ENCODE measurements at places on chromosomes 6 and 20.

- DNase-seq: no peak
These were observed 283.4 kb downstream of the HAO1 start for GRCh38 chr20:7656687-7657467.

- no peak for DNase-seq
These were observed 3.4 kb upstream of the HEY2 start for GRCh38 chr6:125746019-125746414.

- DNase-seq: no peak
These were observed 1.9 kb upstream of the SLC24A3 start for GRCh38 chr20:19210391-19211155.

- DNase-seq: no peak
These were observed 111.5 kb downstream of the TIAM2 start for GRCh38 chr6:155106456-155107115.

DNA sequence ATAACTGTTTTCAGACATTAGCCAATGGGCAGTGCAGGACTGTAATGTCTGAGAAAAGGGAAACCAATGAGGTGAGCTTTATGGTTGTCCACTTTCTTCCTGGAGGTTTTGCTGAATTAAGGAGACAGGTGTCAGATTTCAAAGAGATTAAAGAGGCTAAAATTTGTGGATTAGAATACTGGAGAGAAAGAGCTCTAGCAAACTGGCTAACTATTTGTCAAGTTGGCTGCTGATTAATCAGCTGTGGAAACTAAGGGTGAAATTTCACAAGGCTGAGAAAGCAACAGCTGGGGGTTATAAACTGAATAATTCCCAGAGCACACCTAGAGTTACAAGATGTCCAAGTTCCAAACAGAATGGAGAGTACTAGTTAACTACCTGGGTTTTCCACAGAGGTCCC is 198.9 kb downstream of the TBC1D32 start:
- DNase-seq: no peak

- no peak for DNase-seq
These were observed 81.0 kb downstream of the ATRN start for GRCh38 chr20:3551681-3552434.

DNA sequence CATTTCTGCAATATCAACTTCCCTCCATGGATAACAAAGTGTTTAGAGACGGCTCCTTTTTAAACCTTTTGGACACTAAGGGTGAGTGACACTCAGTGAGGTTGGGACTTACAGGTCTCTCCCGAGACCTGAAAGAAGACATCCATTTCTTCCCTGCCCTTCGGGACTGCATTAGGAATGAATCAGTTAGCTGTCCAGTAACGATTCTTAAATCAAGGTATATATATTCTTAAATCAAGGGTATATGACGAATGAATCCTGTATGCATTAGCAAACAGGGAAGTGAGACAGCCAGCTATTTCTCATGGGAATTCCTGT is 52.9 kb downstream of the EDN1 start:
- DNase-seq: no peak

DNA sequence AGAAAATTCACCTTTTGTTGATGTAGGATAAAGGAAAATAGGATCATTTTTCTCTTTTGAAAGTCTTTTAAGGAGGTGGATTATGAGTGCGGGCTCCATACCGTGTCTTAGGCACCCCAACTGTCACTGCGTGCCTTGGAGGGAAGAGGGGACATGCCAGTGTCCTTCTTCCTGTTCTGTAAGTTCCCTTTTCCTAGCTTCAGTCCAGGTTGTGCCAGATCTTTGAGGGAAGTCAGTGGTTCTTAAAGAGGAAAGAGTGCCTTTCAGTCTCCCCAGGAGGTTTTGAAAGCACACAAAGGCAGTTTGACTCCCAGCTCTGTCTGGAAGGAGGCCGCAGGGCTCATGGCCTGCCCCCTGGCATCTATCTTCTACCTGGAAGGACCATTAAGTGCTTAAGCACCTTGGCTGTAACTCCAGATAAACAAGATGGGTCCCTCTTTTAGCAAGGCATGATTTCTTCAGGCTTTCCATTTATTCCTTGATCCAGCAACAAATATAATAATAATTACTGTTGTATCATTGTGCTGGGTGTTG is 13.0 kb downstream of the EFCAB8 start:
- DNase-seq: no peak

DNA sequence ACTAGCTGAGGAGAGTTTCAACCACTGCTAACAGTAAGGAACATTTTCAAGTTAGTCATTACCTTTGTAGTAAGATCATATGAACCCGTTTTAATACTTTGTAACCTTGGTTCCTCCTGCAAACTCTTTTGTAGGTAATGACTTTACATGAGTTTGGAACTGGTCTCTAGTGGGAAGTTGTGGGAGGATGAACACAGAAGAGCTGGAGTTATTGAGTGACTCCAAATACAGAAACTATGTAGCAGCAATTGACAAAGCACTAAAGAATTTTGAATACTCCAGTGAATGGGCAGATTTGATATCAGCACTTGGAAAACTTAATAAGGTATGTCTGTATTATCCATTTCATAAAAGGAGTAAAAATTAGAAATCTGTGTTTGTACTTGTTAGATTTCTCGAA is 29.3 kb downstream of the DOP1A start:
- no peak for DNase-seq

DNA sequence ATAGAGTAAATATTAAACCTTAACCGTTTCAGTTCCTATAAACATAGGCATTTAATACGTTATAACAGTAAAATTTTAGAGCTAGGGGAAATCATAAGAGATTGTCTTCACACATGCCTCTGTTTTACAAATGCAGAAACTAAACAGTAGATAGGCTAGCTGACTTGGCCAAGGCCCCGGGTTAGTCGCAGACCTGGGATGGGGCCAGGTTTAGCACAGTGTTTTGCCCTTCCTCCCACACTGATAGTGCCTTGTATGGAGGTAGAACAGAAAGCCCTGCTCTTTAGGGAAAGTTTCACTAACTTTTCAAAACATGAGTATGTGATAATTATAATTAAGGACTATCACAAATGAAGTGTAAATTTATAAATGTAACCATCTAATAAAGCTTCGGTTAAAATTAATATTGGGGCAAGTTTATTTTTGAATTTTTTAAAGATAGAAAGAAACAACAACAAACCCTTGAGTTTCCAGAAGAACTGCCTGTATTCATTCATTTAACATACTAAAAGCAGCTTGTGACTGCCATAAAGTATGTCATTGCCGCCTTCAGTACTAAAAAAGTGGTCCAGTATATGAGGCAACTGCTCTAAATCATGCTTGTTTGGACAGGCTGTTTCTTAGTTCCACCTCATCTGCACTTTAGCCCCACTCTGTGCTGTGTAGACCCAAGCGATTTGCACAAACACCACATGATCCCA is 62.5 kb upstream of the LOC128125822 start:
- no peak for DNase-seq

GRCh38 chr6:32852018-32852843 is 1.3 kb downstream of the TAP1 start:
- peak; percentile 26 for DNase-seq

DNA sequence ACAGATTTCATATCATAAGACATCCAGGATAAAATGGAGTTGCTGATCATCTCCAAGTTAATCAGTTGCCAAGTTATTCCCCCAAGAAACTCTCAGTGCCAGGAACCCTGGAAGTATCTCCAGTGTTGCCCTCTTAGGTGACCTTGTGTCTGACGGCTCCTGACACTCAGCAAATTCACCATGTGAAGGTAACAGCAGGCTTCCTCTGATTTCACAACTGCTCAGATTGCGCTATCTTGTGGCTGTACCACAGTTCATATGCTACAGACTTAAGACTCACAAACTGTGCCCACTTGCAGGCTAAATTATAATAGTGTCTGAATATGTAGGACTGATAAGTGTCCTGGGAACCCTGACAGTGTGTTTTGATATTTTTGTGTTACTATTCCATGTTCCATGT is 186.6 kb upstream of the OPRM1 start:
- DNase-seq: no peak

- no peak for DNase-seq
These were observed 7.2 kb upstream of the PCIF1 start for GRCh38 chr20:45927071-45927878.

GRCh38 chr6:74610352-74610751 is 595.5 kb downstream of the COL12A1 start:
- no peak for DNase-seq

GRCh38 chr6:45548657-45549515 is 171.2 kb upstream of the SUPT3H start:
- DNase-seq: no peak

- peak; percentile 12 for DNase-seq
These were observed 27.4 kb upstream of the MAPRE1 start for GRCh38 chr20:32792316-32792715.

GRCh38 chr6:29887330-29887818 is 55.0 kb upstream of the HLA-A start:
- peak; percentile 5 for DNase-seq

- no peak for DNase-seq
These were observed 8.2 kb upstream of the CD83 start for GRCh38 chr6:14109411-14109826.

GRCh38 chr6:163406366-163406765 is 8.2 kb upstream of the QKI start:
- DNase-seq: no peak

- DNase-seq: no peak
These were observed 851 bp downstream of the SNX5 start for GRCh38 chr20:17967521-17968365.

GRCh38 chr20:22861231-22861980 is 173.7 kb upstream of the SSTR4 start:
- DNase-seq: no peak

Measured in stimulated activated CD4-positive, alpha-beta T cell treated with anti-CD3 and anti-CD28 coated beads, Interleukin-15, amount 100 ng/mL, for 1 hour (primary cell).